Iris pigment epithelial cell (primary cell): ENCODE measurements at places on chromosomes 3 and 15.

GRCh38 chr15:84828086-84828908 lies 11.1 kb downstream of the ALPK3 start:
- DNase-seq, result no peak

- peak; percentile 66 for DNase-seq
Measured at GRCh38 chr15:73273181-73274002, 95.4 kb downstream of the HCN4 start.

GRCh38 chr3:178140531-178141304 lies 395.5 kb upstream of the KCNMB2 start:
- DNase-seq, result peak; percentile 73

GRCh38 chr15:92949604-92950249 lies 49.6 kb downstream of the CHD2 start:
- no peak for DNase-seq

- DNase-seq, result peak; percentile 87
Measured at GRCh38 chr3:110420158-110420641, 651.4 kb upstream of the NECTIN3 start.

DNA sequence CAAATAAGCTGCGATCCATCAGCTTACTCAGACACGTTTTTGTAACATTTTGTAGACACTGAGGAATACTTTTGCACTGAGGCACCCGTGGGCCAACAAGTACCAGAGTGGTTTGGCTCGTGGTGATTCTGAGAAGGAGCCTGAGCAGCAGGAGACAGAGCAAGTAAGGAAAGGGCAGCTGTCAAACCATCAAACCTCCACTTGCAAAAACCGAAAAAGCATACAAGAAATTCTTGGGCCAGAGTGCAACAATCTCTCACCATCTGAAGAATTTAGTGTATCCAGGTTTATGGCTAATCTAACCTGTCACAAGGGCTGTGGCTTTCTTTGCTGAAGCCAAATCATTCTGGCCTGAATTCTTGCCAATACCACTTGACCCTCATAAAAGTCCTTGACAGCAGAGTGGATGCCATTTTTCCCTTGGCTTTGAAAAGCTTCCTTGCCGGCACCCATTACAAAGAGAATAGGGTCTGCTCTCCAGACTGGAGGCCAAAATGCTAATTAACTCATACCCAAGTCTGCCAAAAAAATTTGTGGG lies 56.7 kb downstream of the MYO1E start:
- no peak for DNase-seq

DNA sequence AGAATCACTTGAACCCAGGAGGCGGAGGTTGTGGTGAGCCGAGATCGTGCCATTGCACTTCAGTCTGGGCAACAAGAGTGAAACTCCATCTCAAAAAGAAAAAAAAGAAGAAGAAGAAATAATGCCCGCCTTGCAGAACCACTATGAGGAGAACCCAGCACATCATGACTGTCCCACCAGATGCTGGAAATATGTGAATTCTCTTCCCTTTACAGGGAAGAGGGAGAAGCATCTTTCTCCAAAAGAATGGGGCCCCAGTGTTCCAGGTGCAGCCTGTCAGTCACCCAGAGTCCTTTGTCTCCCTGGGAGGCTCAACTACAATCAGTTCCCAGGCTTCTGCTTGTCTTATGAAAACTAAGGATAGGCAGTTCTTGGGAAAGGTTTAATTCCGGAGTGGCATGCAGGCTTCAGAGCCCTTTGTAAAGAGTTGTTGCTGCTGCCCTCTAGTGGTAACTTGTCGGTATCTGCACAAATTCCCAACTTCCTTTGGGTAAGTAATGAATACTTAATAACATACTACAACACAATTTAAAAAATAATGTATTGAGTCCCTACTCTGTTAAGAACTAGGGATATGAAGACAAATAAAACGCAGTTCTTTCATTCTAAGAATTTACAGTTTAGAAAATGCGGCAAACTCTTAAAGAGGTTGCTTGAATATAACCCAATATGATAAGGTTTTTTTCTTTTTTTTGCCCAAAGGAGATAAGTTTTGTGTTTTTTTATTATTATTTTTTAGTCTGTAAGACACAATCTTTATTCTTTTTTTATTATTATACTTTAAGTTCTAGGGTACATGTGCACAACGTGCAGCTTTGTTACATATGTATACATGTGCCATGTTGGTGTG lies 18.6 kb upstream of the TICRR start:
- DNase-seq, result peak; percentile 75

GRCh38 chr15:39472621-39473297 lies 108.1 kb upstream of the THBS1 start:
- DNase-seq, result peak; percentile 75

- no peak for DNase-seq
Measured at GRCh38 chr15:39888243-39888642, 31.8 kb downstream of the GPR176 start.

GRCh38 chr3:102106416-102107097 lies 257.2 kb downstream of the NFKBIZ start:
- DNase-seq, result peak; percentile 90
